ENCODE measurements at places on chromosomes 5 and 9. TPM values are rescaled to one million over a fixed set of nuclear protein-coding genes. Genes with fewer than 3 reads are reported as not detected.

GRCh38 chr9:89600831-89601230 is 4.0 kb upstream of the GADD45G start:
- no peak for DNase-seq

GRCh38 chr5:40578501-40579451 is 100.9 kb upstream of the PTGER4 start:
- no peak for DNase-seq

DNA sequence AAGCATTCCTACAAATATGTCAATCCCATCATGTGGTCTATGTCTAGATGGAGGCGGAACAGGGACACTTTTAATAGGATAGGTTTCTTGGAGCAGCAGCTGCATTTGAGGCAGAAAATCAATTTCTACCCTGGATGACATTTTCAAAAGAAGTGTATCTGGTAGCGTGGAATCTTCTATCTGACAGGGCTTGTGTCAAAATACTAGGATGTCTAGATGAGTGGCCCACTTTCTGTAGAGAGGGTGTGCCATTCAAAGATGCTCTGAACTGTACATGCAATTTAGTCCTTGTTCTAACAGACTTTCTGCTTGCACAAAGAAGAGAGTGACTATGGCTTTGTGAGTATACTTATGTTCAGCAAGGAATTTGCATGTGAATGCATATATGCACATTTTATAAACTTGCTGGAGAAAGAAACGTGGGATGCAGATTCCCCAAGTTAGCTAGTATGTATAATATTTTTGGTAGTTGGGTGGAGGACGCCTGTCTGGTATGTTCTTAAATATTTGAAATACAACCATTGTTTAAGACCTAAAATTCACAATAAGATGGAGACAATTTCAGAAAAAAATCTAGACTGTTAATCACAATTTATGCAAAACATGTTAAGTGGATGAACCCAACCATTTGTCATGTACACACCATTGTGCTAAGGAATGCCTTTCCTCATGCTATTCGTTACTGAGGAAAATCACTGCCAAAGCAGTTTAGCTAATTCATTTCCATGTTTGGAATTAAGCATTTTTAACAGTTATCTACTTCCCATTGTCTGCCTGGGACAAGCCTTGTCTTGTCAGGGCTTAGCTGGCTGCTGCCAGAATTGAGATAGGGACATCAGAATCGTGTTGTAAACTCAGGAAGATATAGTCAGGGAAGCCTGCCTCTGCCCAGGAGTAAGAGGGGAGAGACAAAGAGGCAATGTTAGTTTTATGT is 129.1 kb upstream of the MEF2C start:
- no peak for DNase-seq

- no peak for DNase-seq
Observed at GRCh38 chr9:7164440-7165330, 406.9 kb downstream of the KDM4C start.

- DNase-seq = no peak
Observed at GRCh38 chr5:82319192-82319591, 41.0 kb upstream of the RPS23 start.

DNA sequence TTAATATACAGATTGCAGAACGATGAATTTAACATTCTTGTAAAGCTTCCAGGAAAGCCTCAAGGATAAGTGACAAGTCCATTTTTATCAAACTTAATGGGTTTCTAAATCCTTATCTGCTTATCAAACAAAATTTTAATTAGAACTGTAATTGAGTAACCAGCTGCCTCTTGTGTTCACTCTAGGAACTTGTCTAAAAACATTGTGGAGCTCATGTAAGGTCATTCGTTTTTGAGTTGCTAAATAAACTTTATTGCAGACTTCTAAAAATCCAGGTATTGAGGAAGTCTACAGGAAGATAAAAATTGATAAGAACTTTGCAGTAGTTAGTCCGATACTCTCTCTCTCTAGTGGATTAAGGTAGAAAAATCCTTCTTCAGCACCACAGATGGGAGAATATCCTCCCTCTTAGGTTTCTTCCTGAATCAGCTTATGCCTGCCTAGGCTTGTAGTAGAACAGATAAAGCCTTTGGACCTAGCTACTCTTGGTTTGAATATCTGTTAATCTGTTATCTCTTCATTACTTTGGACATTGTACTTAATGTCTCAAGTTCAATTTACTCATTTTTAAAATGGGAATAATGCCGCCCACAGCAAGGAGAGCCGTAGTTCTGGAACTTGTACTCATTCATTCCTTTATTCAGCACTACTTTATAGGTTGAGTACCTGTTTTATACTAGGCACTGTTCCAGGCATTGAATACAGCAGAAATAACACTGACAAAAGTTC is 60.0 kb upstream of the DHFR start:
- no peak for DNase-seq

GRCh38 chr5:5521029-5521428 is 98.6 kb downstream of the ICE1 start:
- DNase-seq = no peak

GRCh38 chr5:107469064-107469463 is 201.7 kb downstream of the EFNA5 start:
- no peak for DNase-seq

- no peak for DNase-seq
Observed at GRCh38 chr9:136255166-136255538, 9.5 kb upstream of the QSOX2 start.

DNA sequence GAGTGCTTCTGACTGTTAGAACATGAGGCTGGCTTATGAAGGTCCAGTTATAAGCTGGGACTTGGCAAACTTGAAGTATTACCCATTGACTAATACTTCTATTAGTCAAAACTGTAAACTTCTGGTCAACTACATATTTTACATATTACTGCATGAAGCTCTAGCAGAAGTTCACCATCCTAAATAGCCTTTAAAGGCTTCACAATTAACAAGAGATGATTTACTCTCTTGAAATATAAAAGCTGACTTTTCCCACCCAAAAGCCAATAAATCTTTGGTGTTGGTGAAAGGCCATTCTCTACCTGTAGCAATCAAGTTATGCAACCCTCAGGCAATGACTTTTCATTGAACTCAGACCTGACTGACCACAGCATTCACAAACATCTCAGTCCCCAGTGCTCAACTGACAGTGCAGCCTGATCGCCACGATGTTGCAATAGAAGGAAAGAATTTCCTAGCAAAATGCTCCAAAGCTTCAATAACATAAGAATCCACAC is 345.6 kb downstream of the EBF1 start:
- DNase-seq = no peak

DNA sequence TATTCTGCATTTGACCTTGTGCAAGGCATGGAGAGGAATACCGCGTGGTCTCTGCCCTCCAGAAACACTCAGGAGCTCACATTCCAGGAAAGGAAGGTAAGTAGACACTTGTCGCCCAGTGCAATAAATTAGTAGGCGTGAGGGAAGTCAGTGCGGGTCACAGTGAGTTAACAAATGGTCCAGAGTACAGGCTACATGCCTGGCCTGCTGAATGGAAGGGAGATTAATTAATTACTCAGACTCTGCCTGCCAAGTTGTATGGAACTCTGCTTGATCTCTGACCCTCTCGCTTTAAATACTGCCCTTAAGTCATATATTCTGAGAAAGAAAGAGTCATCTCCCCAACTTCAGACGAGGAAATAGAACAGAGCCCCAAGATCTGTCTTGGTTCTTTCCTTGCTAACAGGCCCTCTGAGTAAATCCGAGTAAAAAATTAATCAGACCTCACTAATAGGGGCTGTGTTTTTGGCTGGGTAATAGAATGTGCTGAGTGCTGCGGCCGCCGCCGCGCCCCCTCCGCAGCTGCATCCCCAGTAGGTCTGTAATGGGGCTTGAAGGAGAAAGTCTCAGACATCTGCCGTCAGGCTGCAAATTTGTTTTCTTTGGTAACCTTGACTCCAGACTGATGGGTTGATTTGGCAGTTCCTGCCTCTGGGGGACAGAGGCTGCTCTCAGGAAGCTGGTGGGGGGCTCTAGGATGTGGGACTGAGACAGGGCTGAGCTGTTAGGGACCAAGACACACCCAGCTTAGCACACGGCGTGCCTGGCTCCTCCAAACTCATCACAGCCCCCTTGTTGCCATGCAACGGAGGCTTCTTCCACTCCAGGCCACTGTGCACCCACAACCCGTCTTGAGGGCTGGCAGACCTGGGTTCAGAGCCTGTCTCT is 144.4 kb downstream of the NSG2 start:
- DNase-seq = no peak

- DNase-seq = no peak
Observed at GRCh38 chr5:127916885-127917573, 166.5 kb upstream of the SLC12A2 start.

DNA sequence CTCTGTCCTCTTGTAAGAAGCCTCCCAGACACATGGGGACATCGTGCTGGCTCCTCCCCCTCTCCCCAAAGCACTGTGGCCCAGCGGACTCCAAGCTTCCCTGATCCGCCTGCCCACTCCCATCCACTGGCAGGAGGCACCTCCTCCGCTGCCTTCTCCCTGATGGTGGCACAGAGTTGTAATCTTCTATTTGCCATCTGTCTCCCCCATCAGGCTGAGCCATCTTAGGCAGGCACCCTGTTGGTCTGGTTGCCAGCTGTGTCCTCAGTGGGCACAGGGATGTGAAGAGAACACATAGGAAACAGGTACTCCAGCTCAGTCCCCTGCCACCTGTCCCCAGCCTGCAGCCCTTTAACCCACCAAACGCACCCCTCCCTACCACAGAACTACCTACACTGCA is 5.4 kb upstream of the ZDHHC12 start:
- no peak for DNase-seq

GRCh38 chr9:124000161-124000783 is 11.3 kb upstream of the LHX2 start:
- DNase-seq = no peak

DNA sequence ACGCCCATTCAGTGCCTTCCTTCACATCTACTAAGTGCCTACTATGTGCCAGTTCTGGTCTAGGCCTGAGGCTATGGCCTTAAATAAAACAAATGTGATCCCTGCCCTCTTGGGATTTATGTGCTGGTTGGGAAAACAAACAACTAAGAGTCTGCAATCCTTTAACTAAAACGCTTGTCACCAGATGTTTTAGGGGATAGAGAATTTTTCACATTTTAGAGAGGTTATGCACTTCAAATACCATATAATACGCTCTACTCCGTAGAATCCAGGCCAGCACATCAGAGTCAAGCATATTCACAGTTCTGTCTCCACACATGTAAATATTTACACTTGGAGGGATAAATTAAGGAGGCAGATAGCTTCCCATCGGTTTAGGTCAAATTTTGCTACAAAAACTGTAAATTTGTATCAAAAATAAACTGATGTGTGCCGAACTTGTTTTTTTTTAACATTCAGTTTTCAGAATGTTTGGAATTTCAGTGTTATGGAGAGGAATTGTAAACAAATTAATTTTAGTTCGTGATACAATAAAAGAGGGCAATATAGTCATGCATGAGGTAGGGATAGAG is 22.0 kb upstream of the ADRA1B start:
- DNase-seq = no peak

DNA sequence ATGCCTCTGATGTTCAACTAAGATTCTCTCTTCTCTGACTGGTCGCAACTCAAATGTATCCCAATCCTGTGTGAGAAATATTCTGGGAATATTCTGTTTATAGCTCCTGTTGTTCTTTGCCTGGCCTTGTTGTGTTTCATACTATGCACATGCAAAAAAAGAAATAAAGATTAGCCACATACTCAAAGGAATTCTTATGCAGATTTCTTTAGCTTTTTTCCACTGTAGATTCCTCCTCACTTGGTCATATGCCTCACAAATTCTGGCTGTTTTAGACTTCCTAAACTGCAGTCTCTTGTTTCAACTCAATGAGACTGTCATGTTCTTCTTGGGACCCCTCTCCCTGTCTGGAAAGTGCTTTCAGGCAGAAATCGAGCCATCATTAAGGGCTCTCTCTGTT is 217.5 kb upstream of the SH3GL2 start:
- DNase-seq = no peak

GRCh38 chr9:136697146-136697820 is 10.0 kb upstream of the AGPAT2 start:
- no peak for DNase-seq

DNA sequence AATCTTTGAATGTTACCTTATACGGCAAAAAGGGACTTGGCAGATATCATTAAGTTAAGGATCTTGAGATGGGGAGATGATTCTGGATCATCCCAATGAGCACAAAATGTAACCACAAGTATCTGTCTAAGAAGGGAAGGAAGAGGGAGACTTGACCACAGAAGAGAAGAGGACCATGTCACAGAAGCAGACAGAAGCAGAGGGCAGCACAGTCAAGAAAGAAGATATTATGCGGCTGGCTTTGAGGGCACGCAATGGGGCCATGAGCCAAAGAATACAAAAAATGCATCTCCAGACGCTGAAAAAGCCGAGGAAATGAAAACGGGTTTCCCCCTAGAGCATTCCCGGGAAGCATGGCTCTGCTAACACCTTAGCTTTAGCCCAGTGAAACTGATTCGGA is 225.3 kb downstream of the NR2F1-AS1 start:
- DNase-seq = no peak

GRCh38 chr5:123208668-123209501 is 119.8 kb downstream of the PRDM6 start:
- DNase-seq = no peak

- DNase-seq = no peak
Observed at GRCh38 chr9:121156263-121156731, 45.4 kb downstream of the RAB14 start.

DNA sequence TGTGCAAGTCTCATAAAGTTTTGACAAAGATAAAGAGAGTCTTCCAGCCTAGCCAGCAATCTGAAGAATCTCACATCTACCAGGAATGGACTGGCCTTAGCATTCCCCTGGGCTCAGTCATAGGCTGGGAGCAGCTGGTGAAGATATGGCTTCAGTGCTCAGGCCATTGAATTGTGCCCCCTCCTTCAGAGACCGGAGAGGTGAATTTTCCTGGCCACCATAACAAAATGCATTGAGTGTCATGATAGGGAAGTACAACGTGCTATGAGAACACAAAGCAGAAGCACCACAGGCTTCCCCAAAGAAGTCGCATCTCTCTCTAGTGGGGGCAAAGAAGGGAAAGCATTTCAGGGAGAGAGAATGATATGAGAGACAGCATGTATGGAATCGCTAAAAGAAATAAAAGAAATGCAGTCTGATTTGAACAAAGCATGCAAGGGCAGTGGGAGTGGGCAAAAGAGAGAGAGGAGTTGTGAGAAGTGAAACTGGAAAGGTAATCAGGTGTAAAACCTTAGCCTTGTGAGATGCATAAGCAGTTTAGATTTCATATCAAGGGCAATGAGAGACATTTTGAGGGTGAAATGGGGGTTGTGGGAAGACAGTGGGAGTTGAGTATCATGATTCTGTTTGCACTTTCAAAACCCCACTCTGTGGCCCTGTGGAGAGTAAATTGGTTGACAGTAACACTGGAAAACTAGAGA is 57.1 kb upstream of the NMUR2 start:
- no peak for DNase-seq

- no peak for DNase-seq
Observed at GRCh38 chr5:169595172-169595820, 11.7 kb downstream of the SPDL1 start.

- no peak for DNase-seq
Observed at GRCh38 chr5:9365512-9365911, 180.4 kb downstream of the SEMA5A start.

GMCL2 gene
- not detected for polyA plus RNA-seq

FOXD4L4 gene
- not detected for polyA plus RNA-seq

FBLL1 gene
- polyA plus RNA-seq = 0.86 TPM

GTF2H2C gene
- 39.4 TPM for polyA plus RNA-seq

FOXI1 gene
- not detected for polyA plus RNA-seq

NMUR2 gene
- polyA plus RNA-seq = 0.19 TPM

IRX2 gene
- polyA plus RNA-seq = 0.13 TPM

PDE6A gene
- 0.06 TPM for polyA plus RNA-seq

PHF24 gene
- 0.09 TPM for polyA plus RNA-seq

ZFAND5 gene
- 140 TPM for polyA plus RNA-seq

Measured in forelimb muscle (tissue), 1 donor.